ENCODE measurements at places on chromosomes 13 and 19. TPM values are rescaled to one million over a fixed set of nuclear protein-coding genes. Genes with fewer than 3 reads are reported as not detected.
A peak's percentile ranks its signal among the peaks of the same experiment; 100 is the strongest.

GRCh38 chr13:81116461-81117282, 775.7 kb upstream of the SPRY2 start:
- no peaks in the 10 kb centered on the region for H3K36me3 ChIP-seq
- no peak for DNase-seq
- no peaks in the 10 kb centered on the region for H3K27me3 ChIP-seq
- no peak overlapping the region for H3K4me3 ChIP-seq
- no peak overlapping the region for H3K27ac ChIP-seq

- H3K4me3 ChIP-seq, result no peak overlapping the region
- H3K36me3 ChIP-seq, result no peaks in the 10 kb centered on the region
- H3K4me1 ChIP-seq, result no peaks in the 10 kb centered on the region
- DNase-seq, result no peak
Measured at GRCh38 chr13:23921451-23921888, 24.2 kb upstream of the C1QTNF9B start.

- no peaks in the 10 kb centered on the region for H3K27me3 ChIP-seq
- no peaks in the 10 kb centered on the region for H3K4me1 ChIP-seq
- H3K36me3 ChIP-seq, result peaks cover 7% of the 10 kb centered on the region
- DNase-seq, result no peak
Measured at GRCh38 chr13:113542751-113543424, 41.7 kb upstream of the TFDP1 start.

- H3K27me3 ChIP-seq, result no peaks in the 10 kb centered on the region
- no peaks in the 10 kb centered on the region for H3K36me3 ChIP-seq
- no peaks in the 10 kb centered on the region for H3K4me1 ChIP-seq
- no peak overlapping the region for H3K27ac ChIP-seq
Measured at GRCh38 chr13:71325556-71325955, 541.4 kb downstream of the DACH1 start.

PRSS57 gene
- total RNA-seq, result 0.27 TPM

- H3K27ac ChIP-seq, result no peak overlapping the region
- no peak for DNase-seq
Measured at GRCh38 chr13:66714795-66715194, 515.3 kb downstream of the PCDH9 start.

WASF3 gene
- total RNA-seq, result 0.20 TPM

GRCh38 chr13:40208517-40208916, 457.9 kb downstream of the FOXO1 start:
- H3K4me3 ChIP-seq, result no peak overlapping the region
- H3K27ac ChIP-seq, result peak overlapping the region; percentile 73
- H3K27me3 ChIP-seq, result no peaks in the 10 kb centered on the region
- H3K36me3 ChIP-seq, result no peaks in the 10 kb centered on the region
- peaks cover 60% of the 10 kb centered on the region for H3K4me1 ChIP-seq

DNA sequence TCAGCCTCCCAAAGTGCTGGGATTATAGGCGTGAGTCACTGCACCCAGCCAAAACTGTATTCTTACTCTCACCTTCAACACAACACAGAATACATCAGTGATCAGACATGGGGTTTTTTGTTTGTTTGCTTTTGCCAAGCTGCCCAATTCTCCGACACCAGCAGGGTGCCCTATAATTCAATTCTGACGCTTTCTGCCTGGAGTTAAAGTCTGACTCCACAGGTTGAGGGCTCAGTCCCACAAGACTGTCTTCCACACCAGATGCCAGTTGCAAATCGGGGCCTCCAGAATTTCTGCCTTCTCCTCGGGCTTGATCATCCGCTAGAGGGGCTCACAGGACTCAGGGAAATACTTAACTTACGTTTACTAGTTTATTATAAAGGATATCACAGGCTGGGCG, 22.1 kb downstream of the FBN3 start:
- H3K27ac ChIP-seq, result no peak overlapping the region
- no peaks in the 10 kb centered on the region for H3K27me3 ChIP-seq
- no peak for DNase-seq
